Stimulated activated naive CD8-positive, alpha-beta T cell treated with anti-CD3 and anti-CD28 coated beads, Interleukin-15, Interleukin-2, amounts not matched to agents 100 U/mL and 50 U/mL, for 24 hours (primary cell): ENCODE measurements at places on chromosomes 16 and 17.

DNA sequence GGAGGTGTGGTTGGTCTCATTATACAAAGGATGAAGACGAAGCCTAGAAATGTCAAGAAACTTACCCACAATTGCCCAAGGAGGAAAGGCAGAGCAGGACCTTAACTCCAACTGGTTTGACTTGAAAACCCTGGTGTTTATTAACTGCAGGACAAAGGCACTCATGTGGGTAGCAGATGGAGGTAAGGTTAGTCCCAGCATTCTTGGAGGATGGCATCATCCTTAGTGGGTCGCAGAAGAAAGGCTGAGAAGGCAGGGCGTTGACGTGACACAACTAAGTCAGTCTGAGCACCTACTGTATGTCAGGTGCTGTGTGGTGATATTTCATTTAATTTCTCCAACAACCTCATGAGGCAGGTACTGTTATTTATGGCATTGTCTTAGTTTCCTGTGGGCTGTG is 101.3 kb downstream of the HAPSTR1 start:
- no peak for DNase-seq

DNA sequence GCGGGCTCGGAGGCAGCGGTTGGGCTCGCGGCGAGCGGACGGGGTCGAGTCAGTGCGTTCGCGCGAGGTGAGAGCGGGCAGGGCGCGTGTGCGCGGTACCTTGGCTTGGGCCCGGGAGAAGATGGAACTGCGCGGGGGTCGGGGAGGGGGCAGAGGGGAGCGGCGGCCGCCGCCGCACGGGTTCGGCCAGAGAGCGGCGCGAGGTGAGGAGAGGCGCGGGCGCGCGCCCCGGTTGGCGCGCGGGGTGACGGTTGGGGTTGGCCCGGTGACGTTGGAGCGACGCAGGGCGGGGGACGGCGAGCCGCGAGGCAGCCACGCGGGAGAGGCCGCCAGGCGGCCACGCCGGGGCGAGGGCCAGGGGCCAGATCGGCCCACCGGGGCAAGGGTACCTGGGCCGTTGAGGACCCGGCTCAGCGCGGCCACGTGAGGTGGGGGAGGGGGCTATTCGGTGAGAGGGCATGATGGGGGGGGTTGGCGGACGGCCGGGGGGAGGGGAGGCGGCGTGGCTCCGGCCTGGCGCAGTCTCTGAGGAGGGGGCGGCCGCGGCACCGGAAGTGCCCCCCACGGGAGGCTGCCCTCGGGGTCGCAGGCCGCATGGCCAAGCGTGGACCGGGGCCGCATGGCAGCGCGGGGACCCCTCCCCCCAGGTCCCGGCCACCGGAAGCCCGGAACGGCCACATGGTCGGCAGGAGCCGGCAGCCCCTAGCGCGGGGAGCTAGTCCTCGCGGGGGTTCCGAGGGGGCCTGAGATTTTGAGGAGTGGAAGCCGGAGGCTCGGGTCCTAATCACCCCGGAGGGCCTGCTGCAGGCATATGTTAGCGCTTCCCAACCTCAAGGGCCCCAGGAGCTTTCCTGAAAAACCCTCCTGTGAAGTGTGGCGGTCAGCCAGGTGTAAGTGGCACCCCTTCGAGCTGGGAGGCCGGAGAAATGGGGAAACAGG is 527 bp downstream of the EIF5A start:
- DNase-seq, result peak; percentile 62

DNA sequence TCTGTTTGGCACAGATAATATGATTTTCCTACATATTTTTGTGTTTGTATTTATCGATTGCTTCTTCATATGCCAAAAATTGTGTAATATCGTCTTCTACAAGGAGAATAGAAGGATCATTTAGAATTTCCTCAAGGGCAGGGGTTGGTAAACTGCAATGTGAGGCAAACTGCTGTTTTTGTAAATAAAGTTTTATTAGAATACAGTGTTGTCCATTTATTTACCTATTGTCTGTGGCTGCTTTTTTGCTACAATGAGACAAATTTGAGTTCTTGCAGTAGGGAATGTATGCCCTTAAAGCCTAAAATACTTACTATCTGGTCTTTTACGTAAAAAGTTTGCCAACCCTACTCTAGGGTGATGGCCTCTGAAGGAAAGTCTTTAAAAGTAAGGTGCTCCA is 509.5 kb downstream of the TMEM114 start:
- DNase-seq, result no peak

DNA sequence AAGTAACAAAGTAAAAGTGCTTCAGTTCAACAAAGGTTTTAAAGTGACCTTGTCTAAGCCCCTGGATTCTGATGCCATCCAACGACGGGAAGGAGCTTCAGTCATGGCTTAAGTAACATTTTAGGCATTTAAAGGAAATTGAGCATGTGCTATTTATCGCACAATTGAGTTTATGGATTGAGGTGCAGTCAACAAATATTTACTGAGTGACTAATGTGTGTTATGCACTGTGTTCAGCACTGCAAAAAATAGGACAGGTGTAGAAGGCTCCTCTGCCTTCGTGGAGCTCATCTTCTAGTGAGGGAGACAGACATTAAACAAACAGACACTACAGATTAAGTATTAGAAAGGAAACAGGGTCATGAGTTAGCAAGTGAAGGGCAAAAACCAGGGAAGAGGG is 12.5 kb downstream of the TMIGD1 start:
- DNase-seq, result no peak

DNA sequence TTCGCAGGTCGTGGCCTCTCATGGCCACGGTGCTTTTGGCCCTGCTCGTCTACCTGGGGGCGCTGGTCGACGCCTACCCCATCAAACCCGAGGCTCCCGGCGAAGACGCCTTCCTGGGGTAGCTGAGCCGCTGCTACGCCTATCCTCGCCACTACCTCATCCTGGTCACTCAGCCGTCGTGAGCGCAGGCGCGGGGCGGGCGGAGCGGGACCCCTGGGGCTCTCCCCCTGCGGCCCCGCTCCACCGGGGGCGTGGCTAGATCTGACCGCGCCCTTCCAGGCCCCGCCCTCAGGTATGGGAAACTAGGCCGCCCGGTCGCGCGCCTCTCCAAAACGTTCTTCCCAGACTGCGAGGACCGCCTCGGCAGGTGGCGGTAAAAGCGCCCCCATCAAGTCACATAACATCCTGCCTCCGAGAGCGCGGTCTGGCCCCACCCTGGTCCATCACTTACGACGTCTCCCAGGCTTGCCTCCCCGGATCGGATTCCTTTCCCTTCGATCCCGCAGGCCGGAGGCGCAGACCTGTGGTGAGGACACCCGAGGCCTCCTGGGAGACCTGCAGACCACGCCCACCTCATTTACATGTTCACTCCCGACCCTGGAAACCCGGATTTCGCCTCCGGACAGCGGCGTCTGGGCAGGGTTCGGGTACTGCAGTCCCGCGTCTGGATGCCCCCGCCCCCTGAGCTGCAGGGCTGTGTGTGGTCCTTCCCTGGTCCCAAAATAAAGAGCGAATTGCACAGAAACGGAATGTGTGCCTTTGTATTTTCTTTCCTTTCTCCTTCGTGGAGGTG is 91.5 kb upstream of the TMEM97 start:
- DNase-seq, result peak; percentile 47

- DNase-seq, result no peak
Measured at GRCh38 chr17:48295362-48296288, 134.4 kb downstream of the SKAP1 start.

DNA sequence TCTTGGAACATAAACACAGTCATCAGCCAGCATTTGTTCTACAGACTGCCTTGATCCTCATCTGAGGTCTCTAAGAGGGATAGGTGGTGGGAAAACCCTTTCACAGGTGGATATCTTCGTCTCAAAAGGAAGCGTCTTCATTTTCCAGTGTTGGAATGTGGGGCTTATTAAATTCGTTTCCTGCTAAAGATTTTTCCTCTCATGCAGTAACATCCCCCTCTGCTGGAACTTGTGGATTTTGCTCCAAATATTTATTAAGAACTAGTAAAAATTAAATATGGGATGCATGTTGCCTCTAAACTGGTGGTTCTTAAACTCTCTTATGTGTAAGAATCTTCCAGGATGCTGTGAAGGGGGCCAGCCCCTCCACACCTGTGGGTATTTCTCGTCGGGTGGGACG is 20.1 kb upstream of the MLYCD start:
- no peak for DNase-seq

GRCh38 chr16:243348-243747 is 8.7 kb downstream of the FAM234A start:
- DNase-seq, result no peak

- DNase-seq, result no peak
Measured at GRCh38 chr17:3536716-3537115, 20.9 kb downstream of the TRPV3 start.

DNA sequence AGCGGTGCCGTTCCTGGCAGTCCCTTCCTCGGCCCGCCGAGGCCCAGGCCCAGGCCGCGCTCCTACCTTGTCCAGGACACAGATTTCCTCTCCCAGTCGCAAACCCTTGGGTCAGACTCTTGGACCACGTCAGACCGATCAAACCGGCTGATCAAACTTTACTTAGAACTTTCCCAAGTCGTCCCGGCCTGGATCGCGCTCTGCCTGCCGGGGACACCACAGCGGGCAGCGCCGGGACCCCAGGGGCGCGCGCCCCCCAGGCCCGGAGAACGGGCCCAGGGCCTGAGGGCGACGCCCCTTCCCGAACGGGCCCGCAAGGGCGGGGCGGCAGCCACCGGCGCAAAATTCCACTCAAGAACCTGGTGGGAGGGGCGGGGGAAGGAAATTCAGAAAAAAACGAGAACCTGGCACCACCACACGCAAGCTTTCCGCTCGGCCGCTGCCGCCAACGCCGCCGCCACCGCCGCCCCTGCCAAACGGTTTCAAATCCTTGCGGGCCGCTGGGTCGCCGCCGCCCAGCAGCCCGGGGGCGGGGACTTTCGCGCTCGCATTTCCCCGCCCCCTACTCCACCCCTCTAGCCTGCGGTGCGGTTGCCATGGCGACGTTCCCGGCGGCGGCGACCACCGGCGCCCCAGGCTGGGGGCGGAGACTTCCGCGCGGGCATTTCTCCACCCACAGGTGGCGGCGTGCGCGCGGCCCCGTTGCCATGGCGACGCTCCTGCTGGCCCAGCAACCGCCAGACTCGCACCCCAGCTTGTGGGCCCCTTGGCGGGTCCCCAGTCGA is at the start of gene CEP112:
CEP112 (minus strand) TSS at position 541 of the 785 bp plus-strand sequence.
- peak; percentile 94 for DNase-seq

DNA sequence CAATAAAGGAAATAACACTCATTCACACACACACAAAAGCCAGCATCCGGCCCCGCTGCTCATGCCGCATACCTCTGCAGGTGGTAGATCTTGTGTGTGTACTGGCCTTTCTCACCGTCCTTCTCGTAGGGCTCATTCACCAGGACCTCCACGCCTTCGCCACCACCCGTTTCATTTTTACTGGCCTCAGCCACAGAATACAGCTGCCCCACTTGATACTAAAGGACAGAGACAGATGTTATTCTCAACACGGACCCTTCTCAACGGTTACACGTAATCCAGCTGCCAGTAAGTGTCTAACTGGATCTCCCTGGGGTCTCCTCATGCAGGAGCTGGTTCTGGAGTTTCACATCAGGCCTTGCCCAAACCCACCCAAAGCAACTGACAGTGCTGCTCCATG is 9.7 kb downstream of the PITPNA start:
- no peak for DNase-seq

DNA sequence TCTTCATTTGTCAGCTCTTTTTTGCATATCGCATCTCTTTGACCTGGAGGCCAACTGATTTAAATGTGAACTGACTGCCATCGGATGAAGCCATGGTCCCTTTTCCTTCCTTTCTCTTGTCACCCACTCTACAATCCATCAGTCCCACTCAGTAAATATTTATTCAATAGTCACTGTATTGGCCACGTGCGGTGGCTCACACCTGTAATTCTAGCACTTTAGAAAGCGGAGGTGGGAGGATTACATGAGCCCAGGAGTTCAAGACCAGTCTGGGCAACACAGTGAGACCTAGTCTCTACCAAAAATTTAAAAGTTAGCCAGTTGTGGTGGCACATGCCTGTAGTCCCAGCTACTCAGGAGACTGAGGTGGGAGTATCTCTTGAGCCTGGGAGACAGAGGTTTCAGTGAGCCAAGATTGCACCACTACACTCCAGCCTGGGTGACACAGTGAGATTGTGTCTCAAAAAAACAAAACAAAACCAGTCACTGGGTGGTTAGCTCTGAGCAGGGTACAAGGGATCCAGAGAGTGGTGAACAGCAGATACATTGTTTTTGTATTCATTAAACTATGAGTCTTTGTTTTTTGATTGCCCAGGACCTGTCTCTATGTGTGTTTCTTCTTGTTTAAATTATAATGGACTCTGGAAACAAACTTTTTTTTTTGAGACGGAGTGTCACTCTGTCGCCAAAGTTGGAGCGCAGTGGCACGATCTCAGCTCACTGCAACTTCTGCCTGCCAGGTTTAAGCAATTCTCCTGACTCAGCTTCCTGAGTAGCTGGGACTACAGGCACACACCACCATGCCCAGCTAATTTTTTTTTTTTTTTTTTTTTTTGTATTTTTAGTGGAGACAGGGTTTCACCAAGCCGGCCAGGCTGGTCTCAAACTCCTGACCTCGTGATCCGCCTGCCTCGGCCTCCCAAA is 6.9 kb downstream of the PHAF1 start:
- no peak for DNase-seq

DNA sequence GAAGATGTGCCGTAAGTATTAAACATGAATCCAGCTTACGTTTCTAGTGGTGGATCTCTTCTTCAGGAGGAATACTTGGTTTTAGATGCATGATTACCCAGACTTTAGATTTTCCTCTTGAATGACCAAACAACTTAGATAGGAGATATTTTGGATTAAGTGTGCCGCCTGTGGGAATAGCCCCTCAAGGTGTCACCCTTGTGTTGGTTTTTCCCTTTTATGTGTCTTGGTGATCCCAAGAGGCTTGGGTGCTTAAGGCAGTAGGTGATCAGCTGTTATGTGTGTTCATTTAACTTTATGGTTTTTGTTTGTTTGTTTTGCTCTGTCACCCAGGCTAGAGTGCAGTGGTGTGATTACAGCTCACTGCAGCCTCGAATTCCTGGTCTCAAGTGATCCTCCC is 115.1 kb downstream of the PPM1E start:
- no peak for DNase-seq

GRCh38 chr17:81173762-81174155 is 7.7 kb upstream of the AATK start:
- no peak for DNase-seq

DNA sequence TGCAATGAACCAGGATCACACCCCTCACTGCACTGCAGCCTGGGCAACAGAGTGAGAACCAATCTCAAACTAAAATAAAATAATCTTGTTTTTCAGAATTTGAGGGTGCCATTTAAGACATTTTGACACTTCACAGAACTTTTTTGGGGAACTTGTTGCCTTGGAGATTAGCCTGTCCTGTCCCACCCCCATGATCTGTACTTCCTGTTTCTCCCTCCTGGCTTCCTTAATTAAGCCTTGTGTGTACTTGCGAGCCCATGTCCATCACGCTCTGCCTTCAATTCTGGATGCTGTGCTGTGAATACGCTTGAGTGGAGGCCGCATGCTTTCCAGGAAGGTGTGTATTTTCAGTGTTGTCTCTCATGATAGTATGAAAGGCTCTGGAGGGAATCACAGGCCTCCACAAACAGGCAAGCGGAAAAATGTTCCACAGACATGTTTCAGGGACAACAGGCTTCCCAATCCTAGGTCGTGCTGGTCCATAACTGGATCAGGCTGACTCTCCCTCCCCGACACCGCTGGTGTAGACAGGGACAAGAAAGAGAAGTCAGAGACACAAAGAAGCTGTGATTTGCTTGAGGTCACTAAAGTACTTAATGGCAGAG is 56.9 kb downstream of the NOS2 start:
- DNase-seq, result no peak
